ENCODE measurements at places on chromosomes 1 and 21.

DNA sequence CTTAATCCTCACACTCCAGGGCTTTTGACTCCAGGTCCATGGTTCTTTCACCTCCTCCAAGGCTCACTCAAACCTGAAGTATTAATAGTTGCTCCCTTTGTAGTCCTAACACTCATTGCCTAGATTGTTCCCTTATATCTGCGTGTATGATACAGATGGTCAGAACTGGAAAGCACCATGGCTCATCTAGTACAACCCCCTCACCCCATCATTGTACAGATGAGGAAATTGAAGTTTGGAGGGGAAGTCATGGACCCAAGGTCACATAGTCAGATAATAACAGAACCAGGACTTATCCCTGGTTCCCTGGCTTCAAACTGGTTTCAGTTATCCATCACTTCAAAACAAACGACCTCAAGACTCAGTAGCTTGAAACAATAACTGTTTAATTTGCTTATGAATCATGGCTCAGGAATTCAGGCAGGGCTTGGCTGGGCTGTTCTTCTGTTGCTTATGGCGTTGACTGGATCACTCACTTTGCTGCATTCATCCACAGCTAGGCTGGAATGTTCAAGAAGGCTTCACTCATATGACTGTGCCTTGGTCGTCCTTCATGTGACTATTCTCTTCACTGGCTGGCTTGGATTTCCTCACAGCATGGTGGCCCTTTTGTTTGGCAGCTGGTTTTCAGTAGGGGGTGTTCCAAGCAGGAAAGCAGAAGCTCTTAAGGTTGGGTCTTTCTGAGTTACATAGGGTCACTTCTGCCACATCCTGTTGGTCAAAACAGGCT lies 5.0 kb downstream of the NOS1AP start:
- DNase-seq: no peak

DNA sequence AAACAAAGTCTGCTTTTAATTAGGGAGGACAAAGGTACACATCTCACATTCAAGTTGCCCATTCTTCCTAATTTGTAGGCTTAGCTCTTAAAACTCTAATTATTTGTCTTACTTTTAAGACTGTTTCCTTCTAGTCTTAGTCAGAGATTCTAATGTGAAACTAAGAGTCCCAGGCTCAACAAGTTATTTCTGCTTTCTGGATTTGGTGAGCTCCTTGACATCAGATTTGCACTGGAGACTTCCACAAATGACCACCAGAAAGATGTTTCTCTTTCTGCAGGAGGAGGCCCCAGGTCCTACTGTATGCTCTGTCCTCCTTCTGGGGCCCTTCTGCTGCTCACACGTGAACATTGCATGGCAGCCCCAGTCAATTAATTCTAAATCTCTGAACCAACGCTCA lies 194.2 kb upstream of the JUN start:
- no peak for DNase-seq

GRCh38 chr1:94768036-94768435 lies 52.1 kb upstream of the SLC44A3 start:
- no peak for DNase-seq

DNA sequence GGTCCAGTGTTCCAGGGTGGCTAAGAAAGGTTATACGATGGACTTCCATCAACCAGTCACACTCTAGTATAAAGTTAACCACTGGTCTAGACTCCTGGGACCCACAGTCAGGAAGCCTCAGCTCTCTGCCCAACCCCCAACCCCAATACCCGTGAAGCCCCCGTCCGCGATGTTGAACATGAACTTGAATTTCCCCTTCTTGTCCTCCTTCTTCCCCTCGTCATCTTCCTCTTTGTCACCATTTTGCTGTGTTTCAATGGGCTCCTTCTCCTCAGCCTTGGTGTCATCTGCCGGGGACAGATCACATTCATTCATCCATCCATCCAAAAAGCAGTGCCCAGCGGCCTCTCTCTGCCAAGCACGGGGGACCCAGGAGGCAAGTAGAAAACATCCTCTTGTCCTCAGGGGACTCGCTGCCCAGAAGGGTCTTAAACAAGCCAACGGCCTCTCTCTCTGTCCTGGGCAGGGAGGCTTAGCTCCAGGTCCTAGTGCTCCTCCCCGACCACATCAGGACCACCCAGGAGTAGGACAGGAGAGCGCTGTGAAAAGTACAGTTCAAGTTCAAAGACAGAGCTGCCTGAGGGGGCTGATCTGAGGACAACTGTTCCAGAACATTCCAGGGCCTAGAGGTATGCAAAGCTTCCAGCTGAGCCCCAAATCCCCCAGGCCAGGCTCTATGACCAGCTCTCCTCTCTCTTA lies 66.5 kb downstream of the KCNAB2 start:
- no peak for DNase-seq

DNA sequence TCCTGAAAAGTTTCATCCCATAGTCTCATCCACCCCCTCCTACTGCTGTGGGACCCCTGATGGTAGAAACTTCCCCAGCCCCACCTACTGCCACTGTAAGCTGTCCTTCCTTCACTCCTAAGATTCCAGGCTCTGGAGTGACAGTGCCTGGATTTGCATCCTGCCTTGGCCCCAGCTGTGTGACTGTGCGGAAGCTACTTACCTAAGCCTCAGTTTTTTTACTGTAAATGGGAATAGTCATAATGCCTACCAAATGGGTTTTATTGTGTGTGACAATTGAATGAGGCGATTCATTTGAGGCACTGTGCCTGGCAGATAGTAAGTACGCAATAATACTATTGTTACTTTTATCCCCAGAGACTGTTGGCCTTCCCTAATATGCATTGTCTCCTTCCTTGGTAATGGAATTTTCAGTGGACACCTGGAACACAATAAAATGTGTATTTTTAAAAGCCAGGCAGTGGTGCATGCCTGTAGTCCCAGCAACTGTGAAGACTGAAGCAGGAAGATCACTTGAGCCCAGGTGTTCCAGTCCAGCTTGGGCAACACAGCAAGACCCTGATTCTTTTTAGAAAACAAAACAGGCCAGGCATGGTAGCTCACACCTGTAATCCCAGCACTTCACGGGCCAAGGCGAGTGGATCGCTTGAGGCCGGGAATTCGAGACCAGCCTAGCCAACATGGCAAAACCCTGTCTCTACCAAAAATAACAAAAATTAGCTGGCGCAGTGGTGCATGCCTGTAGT lies 55.0 kb upstream of the ZNF326 start:
- DNase-seq: no peak

GRCh38 chr1:202165267-202165941 lies 5.0 kb upstream of the PTPN7 start:
- peak; percentile 74 for DNase-seq

- no peak for DNase-seq
These were observed 2.9 kb downstream of the QSOX1 start for GRCh38 chr1:180157576-180158057.

DNA sequence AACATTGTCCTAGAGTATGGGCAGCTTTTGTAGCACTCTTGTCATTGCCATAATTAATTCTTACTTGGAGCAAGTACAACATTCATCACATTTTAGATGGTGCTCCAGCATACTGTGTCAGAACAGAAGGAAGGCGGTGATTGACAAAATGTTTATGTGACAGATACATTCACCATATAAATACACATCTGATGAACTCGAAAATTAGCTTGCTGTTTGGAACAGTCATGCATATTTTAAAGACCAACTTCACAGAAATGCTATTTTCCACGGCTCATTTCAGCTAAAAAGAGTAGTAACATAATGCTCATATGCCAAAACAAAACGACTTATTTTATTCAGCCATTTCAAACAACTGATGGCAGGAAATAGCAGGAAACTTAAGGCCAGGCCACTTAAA lies 302.7 kb downstream of the MRPL39 start:
- DNase-seq: no peak

GRCh38 chr1:204917802-204918201 lies 47.1 kb downstream of the NFASC start:
- no peak for DNase-seq

GRCh38 chr1:221217029-221217428 lies 337.8 kb downstream of the HLX start:
- no peak for DNase-seq

DNA sequence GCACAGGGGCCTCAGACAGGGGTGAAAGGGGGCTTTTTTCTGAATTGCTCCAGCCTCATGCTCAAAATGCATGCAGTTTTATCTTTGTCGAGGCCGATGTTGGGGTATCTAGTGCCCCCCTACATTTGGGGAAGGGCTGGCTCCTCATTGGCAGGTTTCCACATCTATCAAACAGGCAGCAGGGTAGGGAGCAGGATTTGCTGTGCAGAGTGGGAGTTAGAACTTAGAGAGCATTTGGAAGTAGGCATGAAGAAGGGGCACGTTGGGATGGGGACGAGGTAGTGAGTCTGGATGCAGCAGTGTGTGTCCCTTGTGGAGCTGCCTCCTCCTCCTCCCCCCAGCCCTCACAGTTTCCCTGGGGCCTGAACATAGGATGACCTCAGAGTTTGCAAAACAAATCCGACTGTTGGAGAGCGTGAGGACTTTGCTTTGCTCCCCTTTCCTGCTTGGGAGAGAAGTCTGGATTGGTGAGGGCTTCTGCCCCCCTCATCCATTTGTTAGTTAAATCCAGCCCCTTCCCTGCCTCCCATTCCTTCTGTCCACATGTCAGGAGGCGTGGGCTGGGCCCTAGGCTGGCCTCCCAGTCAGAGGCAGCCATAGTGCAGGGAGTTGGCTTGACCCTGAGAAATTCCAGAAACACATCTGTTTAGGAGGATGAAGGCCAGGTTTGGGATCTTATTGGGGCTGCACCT lies 36.9 kb upstream of the GPR37L1 start:
- DNase-seq: no peak

DNA sequence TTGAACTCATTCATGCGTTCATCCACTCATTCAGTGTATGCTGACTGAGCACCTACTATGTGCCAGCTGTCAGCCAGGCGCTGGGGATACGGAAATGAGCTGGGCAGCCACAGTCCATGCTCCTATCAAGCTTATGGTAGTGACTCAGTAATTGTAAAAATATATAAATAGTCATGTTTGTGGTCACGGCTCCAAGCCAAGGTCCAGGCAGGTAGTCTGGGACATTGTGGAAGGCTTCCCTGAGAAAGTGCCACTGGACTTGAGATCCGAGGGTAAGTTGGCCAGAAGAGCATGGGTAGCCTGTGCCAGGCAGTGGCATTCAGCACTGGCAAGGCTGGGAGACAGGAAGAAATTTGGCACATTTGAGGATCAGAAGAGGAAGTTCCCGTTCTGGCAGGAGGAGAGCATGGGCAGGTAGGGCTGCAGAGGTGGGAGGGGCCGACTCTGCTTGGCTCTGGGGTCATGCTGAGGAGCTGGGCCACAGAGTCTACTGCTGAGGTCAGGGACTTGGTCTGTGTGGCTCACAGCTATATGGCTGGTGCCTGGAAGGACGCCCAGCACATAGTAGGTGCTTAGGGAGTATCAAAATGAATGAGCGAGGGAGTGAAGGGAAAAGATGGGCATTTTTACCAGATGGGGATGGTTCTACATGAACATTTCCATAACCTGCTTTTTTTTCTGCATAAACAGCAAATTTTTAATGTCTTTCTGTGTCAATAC lies 6.9 kb downstream of the PTPRF start:
- no peak for DNase-seq

DNA sequence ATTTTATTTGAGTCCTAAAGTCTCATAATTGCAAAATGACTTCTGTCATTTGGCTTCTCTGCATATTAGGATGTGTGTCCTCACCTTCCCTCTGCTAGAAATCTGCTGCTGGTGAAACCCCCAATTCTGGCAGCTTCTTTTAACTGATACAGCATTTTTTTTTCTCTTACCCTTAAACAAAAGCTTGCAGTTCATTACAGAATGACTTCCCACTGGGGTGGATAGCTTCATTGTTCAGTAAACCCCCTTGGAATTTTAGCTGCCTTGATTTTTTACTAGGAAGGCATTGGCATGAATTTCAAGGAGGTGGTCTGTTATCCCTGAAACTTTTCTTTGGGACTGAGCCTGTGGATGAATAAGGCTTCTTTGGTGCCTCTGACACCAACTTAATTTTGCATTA lies 16.8 kb downstream of the TSEN15 start:
- DNase-seq: no peak

DNA sequence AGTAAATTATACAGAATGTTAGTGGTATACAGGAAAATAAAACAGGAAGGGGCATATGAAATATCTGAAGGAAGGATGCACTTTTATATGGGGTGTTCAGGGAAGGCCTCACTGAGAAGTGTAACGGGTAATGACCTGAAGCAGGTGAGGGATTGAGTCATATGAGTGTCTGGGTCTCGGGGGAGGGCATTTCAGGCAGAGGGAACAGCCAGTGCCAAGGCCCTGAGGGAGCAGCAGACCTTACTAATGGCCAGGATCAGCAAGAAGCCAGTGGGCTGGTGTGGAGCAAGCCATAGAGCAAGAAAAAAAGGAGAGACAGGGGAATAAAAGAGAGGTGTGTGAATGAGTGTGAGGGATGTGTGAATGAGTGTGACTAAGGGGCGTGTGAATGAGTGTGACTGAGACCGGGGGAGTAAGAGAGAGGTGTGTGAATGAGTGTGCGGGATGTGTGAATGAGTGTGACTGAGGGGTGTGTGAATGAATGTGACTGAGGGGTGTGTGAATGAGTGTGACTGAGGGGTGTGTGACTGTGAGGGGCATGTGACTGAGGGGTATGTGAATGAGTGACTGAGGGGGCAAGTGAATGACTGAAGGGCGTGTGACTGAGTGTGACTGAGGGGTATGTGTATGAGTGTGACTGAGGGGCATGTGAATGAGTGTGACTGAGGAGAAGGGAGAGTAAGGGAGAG lies 107.2 kb downstream of the GLIS1 start:
- DNase-seq: no peak

DNA sequence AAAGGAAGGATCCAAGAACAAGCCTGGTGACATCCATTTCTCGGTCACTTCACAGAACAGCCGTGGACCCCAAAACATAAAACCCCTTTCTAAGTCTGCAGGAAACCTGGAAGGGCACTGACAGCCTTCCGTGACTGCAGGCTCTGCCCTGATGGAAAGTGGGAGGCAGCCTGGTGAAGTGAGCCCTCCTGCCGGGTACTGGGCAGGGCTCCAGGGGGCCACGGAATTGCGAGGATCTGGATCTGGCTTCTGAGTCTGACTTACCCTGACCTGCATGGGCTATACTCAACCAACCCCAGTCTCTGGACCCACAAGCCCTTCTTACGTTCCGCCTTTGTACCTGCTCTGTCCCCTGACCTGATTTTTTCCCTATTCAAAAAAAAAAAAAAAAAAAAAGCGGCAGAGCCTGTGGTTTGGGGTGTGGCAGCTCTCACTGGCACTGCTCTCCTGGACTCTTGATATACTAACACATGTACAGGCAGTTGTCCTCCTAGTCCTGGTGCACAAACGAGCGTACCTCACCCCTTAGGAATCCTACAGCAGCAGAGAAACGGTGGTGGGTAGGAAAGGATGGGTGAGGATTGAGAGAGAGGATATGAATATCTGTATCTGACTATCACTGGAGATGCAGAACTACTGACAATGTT lies 82.9 kb downstream of the BEND5 start:
- DNase-seq: no peak

- DNase-seq: no peak
These were observed 218.7 kb downstream of the RERE start for GRCh38 chr1:8598783-8599182.

GRCh38 chr1:10152709-10153284 lies 57.6 kb upstream of the KIF1B start:
- peak; percentile 47 for DNase-seq

DNA sequence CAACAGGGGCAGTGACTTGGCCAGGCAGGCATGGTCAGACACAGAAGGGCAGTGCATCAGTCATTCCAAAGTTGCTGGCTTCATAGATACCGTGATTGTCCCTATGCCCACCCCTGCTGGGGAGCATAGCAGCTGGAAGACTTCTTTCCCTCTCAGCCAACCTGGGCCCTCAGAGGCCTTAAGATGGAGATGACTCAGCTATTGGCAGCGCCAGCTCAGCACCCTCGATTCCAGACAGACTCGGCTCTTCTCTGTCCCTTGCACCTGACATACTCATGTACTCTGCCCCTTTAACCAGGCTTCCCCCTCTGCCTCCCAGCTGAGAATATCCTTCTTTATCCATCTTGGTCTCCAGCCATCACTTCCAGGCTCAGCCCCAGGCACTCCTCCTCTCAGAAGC lies 16.8 kb downstream of the SLAMF8 start:
- DNase-seq: no peak

Data from stimulated activated CD4-positive, alpha-beta T cell treated with anti-CD3 and anti-CD28 coated beads, Interleukin-12 subunit alpha, Interleukin-12 subunit beta, amount 100 ng/mL, for 24 hours (primary cell).